ENCODE measurements at places on chromosomes 1 and 21.

DNA sequence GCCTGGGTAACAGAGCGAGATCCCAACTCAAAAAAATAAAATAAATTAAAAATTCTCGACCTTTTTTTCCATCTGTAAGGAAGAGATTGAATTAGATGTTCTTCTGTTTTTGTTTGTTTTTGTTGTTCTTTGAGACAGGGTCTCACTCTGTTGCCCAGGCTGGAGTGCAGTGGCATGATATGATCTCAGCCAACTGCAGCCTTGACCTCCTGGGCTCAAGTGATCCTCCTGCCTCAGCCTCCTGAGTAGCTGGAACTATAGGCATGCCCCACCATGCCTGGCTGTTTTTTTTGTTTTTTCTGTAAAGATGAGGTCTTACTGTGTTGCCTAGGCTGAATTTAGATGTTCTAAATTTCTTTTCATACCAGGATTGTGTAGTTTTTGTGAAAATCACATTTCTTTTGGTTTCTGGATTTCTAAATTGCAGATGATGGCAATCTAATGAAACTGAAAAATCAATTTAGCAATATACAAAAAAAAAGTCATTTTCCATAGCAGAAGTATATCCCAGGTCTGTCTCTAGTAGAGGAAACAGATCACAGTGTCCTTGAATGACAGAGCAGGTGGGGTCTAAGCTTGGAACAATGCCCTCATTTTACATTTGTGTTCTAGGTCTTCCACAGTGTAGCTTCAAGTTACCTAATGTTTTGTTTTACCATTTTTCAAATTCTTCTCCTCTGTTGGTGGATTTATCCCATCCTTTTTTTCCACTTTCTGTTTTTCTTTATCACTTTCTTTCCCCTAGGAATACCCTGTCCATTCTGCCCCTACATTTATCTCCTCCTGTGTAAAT, 20.3 kb downstream of the ZYG11A start:
- DNase-seq: no peak

DNA sequence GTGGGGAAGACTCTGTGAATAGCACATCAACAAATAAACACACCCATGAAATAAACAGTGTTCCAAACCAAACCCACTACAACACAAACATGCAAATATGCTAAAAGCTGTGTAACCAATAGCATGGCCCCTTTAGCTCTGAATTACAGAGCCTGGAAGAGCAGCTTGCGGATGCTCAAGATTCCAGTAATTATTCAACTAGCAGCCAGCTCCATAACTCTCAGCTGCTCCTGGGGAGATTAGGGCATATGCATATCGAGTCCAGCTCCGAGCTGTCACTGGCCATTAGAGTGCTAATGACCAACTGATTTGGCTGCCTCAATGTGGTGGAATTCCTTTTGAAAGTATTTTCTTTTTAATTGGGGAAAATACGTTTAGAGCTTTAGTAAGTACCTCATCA, 207.1 kb downstream of the HHAT start:
- no peak for DNase-seq

DNA sequence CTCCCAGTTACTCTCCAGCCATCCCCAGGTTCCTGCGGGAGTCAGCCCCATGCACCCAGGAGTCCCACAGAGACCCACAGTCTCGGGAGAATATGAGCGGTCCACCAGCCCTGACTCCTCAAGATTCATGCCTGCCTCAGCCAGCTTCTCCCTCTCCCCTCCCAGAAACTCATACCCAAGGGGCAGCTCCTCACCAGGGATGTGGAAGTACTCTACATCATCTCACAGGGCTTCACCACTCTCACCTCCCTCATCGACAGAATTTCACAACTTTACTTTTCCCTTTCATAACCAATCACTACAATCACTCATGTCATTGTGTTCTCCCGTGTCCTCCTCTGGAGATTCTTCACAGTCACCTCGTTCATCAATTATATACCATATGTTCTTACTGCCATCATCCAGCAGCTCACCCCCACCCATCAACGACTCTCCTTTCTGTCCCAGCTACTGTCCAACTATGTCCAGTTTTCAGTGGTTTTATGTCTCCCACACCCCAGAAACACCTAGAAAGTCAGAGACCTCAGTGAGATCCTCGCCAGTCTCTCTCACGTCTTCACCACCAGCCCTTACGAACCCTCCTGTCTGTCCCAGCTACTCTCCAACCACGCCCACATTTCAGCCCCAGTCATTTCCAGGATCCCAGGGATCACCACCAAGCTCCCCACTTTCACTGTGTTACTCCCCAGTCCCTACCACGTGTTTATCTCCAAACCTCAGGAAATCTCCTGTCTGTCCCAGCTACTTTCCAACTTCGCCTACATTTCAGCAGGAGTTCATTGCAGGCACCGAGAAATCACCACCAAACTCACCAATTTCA, 1530.1 kb upstream of the TPTE start:
- DNase-seq: no peak

- DNase-seq: peak; percentile 87
Observed at GRCh38 chr1:229440851-229441537, 7.1 kb upstream of the ACTA1 start.

GRCh38 chr21:31576428-31576827, 83.1 kb upstream of the SOD1 start:
- no peak for DNase-seq

GRCh38 chr21:45004481-45005247, 64.8 kb downstream of the SLX9 start:
- DNase-seq: peak; percentile 27

DNA sequence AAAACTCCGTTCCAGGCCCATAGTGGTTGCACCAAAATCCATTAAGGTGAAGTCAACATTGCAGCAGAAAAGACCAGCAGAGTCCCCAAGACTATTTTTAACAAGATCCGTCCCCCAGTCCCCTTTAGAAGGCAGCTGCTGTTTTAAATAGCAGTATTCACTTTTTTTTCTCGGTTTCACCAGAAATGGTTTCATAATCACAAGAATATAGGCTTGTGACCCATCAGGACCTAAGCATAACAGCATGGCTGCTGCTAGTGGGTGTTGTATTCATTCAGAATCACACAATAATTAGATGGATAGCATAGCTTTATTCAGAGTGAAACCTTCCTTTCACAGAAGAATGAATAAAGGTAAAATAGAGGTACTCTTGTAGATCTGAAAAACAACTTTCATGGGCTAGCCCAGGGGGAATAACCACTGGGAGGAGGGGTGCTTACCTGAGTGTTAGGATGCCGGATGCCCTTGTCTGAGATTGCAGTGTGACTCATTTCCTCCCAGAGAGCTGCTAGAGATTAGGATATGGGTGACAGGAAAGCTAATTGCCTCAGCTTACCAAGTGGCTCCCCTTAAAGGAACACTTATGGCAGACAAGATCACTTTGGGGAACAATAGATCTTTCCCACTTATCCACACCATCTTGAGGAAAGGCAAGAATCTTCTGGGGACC, 35.0 kb downstream of the ACKR1 start:
- no peak for DNase-seq

DNA sequence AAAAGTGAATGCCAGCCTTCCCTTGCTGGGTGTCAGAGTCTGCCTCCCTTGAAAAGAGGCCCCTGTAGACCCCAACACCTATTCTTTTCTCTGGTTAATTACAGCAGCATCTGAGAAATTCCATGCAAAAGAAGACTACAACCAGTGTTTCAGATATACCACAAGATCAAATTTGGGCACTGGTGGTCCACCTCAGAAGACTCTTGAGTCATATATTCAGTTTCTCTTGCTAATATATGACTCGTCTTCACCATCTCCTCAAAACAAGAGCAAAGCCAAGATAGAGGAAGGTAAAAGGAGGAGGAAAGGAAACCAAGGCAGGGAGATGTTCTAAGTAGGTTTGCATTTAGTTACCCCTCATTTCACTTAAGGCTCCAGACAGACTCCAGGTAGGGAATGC, 259.9 kb downstream of the ZNF648 start:
- DNase-seq: no peak

DNA sequence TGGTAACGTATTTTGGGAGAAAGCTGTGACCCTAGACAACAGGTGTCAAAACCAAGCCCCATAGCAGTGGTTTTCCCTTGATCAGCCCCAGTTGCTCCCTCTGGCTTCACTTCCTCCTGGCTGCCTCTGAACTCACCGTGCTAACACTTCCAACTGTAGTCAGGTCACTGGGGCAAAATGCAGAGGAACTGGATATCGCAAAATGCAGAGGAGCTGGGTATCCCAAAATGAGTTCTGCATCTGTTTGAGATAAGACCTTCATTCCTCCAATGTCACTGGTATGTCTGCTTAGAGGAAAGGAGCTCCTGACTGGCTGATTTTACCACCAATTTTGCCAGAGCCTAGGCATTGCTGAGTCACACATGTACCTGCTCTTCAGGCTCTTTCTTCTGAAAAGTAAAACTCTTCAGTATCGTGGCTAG, 19.6 kb upstream of the TACSTD2 start:
- no peak for DNase-seq

GRCh38 chr1:192983349-192983980, 75.7 kb downstream of the UCHL5 start:
- DNase-seq: no peak

DNA sequence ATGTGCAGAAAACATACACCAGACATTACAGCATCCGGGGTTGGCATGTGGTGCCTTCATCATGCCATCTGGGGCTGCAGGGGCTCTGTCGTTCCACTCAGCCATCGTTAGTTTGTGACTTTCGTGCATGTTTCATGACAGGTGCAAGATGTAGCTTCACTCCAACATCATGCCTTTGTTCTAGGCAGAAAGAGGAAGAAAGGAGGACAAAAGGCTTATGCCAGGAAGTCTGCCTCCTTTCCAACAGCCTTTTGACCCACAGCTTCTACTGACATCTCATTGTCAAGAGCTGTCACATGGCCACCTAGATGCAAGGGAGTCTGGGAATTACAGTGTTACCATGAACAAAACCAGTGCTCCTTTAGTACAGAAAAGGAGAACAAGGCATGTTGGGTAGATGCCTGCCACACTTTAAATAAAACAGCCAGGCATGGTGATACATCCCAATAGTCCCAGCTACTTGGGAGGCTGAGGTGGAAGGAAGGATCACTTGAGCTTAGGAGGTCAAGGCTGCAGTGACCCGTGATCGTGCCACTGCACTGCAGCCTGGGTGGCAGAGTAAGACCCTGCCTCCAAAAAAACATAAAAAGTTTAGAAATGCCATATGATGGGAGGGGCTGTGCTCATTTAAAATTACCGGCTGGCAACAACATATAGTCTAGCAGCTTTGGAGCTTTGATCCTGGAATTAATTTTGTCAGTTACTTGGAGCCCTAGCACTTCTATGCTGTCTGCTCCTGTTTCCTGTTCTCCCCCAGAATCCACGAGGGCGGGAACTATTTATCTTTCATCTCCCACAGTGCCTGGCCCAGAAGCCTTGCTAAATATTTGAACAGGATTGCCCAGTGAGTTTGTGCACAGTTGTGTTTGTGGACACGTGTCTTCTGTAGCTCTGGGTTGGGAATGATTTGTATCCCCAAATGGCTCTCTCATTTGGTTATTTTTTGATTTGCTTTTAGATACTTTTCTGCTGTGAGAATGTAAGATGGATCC, 7.4 kb downstream of the DOP1B start:
- DNase-seq: no peak

- DNase-seq: peak; percentile 93
Observed at GRCh38 chr1:223726380-223727001, 14.2 kb downstream of the CAPN2 start.

DNA sequence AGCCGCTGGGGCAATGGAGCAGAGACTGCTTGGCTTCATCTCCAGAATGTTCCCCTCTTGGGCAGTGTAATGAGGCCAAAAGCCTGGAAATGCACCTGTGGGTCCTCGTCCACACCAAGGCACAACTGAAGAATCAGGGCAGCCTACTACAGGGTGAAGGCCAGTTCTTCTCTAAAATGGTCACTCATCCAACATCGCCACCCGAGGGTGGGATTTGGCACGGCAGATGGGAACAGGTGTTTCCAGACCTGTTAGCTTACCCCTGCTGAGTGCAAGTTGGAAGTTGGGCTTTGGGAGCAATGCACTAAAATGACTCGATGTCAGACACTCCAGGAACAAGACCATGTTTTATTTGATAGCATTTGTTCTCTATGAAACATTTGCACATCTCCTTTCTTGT, 543.7 kb downstream of the NPHP4 start:
- DNase-seq: no peak

- no peak for DNase-seq
Observed at GRCh38 chr1:206921772-206922265, at the start of gene FCMR. Gene FCMR, minus strand, starts transcription at chr1:206921941. Its CDS starts 87 bp downstream, at chr1:206921854.

DNA sequence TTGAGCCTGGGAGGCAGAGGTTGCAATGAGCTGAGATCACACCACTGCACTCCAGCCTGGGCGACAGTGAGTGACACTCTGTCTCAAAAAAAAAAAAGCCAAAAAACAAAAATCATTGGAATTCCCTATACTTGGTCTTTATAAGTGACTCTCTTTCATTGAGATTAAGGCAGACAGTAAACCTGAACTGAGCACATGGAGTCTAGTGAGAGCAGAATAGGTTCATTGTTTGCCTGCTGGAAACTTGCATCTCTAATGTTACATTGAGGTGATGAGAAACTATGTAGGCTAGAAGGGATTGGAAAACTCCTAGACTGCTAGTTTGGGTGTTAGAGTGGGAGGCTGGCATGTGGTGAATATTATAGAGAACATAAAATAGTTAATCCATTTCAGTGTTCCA, 25.4 kb downstream of the MAST2 start:
- no peak for DNase-seq

DNA sequence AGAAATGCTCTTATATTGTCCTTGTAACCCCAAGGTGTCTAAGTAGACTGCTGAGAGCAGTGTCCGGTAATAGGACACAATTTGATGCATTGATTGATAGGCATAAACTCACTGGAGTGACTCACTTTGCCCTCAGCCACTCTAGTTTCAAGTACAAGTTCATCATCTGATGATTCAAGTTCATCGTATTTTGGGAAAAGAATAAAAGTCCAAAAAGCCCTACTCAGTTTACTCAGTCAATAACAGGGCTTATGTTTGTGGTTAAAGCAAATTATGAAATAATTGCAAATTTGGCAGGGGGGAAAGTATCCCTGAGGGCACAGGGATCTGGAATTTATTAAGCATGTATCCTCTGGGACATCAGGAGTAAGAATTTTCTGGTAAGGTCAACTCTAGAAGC, 7.6 kb upstream of the ATF3 start:
- peak; percentile 16 for DNase-seq

- no peak for DNase-seq
Observed at GRCh38 chr1:184559117-184559713, 172.4 kb downstream of the C1orf21 start.

- DNase-seq: no peak
Observed at GRCh38 chr21:25872271-25872670, 137.5 kb downstream of the GABPA start.

- no peak for DNase-seq
Observed at GRCh38 chr1:10322821-10323220, 76.0 kb upstream of the PGD start.

GRCh38 chr1:112007169-112007568, 17.7 kb upstream of the KCND3 start:
- no peak for DNase-seq

- DNase-seq: no peak
Observed at GRCh38 chr1:9442278-9442846, 96.9 kb upstream of the SLC25A33 start.
